ENCODE measurements at places on chromosomes 3 and 15.

GRCh38 chr3:140114789-140115080 is 179.8 kb downstream of the CLSTN2 start:
- DNase-seq = no peak

DNA sequence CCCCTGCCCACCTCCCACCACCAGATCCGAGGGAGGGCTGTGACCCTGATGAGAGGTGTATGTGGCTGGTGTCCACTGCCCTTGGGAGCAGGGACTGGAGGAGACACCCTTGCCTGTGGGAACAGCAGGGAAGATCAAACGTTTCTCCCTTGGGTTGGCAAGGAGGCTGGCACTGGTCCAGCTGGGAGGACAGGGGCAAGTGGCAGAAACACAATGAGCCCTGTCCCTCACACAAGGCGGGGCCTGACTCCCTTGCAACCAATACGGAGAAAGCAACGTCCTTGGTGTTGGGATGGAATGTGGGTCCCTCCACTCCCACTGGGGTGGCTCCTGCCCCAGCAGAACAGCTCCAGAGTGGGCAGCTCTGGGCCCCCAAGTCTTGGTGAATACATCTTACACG is 5.2 kb downstream of the HYAL2 start:
- no peak for DNase-seq

DNA sequence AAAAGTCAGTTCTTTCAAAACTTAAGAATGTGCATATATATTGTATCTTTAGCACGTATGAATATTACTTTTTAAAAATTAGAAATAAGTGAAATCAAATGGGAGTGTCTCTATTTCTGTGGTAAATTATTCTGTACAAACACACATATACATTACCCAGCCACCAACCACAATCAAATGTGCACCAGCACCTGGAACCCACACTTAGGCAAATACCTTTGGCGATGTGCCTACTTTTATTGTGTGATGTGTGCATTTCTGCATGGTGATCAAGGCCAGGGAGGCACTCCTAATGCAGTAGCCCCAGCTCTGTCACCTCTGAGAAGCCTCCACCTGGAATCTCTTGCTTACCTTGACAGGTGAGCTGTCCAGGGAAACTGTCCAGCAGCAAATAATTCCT is 76.9 kb downstream of the PIK3R4 start:
- DNase-seq = no peak

DNA sequence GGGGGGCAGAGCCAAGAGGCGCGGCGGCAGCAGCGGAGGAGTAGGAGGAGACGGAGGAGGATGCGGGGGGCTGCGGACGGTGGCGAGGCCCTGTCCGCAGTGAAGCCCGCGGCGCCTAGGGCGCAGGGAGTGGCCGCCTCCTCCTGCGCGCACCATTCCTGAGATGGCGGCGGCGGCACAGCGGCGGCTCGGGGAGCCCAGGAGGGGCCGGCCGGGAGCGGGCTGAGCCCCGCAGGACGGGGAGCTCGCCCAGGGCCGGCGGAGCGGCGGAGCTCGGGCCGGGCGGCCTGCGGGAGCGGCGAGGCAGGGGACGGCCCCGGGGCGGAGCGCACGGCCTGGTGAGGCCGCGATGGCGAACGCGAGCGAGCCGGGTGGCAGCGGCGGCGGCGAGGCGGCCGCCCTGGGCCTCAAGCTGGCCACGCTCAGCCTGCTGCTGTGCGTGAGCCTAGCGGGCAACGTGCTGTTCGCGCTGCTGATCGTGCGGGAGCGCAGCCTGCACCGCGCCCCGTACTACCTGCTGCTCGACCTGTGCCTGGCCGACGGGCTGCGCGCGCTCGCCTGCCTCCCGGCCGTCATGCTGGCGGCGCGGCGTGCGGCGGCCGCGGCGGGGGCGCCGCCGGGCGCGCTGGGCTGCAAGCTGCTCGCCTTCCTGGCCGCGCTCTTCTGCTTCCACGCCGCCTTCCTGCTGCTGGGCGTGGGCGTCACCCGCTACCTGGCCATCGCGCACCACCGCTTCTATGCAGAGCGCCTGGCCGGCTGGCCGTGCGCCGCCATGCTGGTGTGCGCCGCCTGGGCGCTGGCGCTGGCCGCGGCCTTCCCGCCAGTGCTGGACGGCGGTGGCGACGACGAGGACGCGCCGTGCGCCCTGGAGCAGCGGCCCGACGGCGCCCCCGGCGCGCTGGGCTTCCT is at the start of gene GPR27:
Gene GPR27, plus strand, starts transcription at position 155 of the 909 bp plus-strand sequence. Its CDS starts 195 bp downstream, at position 350.
- peak; percentile 24 for DNase-seq

DNA sequence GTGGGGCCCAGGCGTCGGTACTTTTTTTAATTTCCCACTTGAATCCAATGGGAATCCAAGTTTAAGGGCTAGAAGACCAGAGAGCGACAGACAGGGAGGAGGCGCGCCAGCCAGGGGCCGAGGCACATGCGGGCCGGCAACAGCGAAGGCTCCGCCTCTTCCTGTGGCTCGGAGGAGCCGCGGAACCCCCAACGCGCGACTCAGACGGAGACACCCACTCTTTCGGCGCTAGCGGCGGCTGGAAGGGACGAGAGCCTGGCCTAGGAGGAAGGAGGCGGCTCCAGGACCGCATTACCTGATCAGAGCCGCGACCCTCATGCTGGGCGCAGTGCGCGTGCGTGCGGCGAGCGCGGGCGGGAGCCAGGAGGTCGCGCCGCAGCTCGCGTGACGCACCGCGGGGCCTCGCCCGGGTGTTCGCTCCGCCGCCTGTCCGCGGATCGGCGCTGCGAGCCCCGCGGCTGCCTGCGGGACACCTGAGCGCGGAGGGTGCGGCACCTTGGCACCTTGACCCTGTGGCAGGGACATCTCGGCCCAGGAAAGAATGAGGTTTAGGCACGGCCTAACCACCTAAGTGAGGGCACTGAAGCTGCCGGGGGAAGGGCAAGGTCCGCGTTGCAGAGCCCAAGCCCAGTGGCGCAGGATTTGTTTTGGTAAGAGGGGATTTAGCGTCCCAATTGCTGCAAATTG is at the start of gene DPH6:
Gene DPH6, minus strand, starts transcription at position 342 of the 687 bp plus-strand sequence. Its CDS starts 24 bp downstream, at position 318.
- DNase-seq = peak; percentile 87

DNA sequence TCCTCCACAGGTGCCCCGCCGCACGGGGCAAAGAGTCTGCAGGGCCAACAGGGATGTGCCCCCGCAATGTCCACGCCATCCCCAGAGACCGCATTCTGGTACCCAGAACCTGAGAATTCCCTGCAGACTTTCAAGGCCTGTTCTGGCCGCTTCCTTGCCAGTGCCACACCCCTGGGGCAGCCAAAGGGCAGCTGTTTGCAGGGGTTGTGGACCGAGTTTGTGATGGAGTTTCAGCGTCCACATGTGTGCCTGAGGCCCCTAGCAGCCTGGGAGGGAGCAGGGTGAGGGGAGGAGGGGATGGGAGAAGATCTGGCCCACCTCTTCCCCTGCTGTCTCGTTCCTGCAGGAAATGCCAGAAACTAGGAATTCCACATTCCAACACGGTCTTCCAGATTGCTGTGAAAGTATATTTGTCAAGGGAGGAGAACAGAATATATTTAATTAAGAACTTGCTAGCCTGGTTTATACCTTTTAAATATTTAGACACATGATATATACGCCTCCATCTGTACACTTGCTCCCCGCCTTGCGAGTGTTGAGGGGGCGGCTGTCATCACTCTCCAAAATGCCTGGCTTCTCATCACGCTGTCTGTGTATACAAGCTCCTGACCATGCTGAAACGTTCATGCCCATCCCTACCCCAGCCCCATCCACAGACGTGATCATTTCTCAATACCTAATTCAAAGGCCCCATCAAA is 31.1 kb upstream of the RASA2 start:
- no peak for DNase-seq

DNA sequence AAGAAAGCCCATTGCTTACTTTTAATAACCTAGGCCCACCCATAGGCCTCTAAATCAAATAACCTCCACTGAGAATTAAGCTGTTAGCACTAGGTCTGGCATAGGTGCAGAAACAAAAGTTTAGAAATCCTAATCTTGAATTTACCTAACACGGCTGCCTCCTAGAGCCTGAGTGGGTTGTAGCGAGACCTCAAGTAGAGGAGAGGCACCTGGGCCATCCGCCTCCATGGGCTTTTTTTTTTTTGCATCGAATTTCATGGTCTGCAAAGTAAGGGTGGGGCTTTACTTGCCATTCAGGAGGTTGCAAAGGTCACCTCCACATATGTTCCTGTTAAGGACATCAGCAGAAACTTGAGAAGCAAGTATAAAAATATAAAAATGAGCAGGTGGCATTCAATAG is 6.6 kb upstream of the TPM1 start:
- DNase-seq = no peak

DNA sequence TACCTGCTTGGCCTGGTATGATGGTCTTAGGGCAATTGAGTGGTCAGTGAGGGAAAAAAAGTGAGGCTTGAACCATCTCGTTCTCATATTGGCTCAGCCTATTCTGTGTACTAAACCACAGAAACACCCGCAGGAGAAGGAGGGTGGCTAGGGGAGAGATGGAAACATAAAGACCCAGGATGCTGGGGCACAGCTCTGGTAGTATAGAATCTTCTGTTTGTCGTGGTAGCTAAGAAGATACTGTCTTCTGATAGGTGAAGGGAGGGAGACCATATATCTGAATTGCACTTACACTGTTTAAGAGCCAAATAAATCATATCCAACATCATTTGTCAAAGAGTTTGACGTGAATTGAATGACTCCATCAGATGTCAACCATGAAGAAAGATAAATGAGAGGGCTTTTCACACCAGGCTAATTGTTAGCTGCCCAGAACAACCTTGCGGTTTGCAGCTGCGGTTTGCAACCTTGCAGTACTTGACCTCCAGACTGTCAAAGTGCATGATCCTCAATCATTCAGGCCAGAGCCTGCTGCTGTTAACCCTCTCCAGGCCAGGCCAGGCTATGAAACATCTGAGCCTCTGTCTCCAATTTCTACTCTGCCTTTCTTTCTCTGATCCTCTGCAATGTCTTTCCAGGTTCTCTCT is 40.9 kb upstream of the PIK3R4 start:
- DNase-seq = no peak

DNA sequence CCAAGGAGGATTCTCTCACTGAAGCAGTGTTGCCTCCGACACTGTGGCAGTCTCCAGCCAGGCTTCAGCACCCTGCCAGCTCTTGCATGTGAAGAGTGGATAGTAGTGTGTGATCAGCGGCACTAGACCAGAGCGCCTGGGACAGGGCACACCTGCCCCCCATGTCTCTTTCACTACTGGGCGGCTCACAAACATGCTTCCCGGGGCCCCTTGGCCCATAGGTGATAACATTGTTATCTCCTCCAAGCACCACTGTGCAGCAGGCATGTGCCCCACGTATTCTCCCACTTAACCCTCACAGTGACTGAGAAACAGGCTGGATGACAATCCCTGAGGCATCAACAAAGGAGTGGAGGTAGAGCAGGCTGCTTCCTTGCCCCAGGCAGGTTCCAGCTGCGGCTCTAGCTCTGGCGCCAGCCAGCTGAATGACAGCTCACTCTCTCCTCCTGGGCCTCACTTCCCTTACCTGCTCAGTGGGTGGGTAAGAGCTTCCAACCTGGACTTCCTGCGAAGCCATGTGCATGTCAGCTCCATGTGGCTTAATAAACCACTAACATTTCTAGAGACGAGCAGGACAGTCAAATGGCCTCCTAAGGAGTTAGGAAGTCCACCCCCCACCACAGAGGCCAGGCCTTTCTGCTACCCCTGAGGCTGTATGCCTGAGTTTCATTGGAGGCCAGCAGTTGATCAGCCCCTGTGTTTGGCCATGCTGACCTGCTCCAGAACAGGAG is 37.8 kb downstream of the KLF13 start:
- no peak for DNase-seq

- DNase-seq = no peak
Observed at GRCh38 chr3:172357850-172358754, 90.2 kb downstream of the GHSR start.

- DNase-seq = no peak
Observed at GRCh38 chr3:21229426-21230135, 521.4 kb downstream of the ZNF385D start.

DNA sequence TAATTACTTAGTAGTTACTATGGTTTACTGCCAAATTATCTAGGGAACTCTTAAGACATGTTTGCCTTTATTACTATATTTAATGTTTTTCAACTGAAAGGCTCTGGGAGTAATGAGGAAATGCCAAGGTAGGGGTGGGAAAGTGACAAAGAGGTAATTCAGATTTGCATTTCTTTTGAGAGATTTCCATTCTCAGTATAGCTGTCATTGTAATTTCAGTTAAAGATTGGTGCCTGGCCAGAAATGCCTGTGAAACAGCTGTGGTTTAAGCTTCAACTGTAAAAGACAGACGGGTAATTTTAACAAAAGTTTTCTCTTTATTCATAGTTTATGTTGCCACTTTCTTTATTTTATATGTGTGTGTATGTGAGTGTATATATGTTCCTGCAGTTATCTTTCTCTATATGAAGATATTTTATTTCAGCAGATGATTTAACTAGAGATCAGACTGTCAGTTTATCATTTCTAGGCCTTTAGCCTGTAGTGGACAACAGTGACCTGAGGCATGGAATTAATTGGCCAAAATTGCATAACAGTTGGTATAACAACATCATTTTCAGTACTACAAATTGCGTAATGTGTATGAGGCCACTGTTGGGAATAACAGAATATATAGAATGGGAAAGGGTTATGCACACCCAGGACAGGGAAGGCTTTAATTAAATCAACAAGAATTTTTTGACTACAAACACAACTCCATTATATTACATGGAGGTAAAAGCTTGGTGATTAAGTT is 119.0 kb downstream of the BBX start:
- no peak for DNase-seq

GRCh38 chr3:197736010-197736490 is 654 bp downstream of the RUBCN start:
- DNase-seq = peak; percentile 24

DNA sequence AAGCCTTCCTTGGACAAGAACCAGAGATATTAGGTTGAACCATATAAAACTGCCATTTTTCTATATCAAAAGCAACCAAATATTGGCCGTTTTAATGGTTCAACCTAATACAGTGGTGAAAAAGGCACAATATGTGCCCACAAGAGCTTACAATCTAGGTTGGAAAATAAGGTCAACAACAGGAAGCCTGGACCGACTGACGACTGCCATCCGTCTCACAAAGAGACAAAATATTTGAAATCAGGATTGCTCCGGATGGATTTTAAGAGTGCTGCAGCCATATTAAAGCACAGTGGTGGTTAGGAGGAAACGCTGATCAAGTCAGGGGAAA is 1.4 kb downstream of the AHSG start:
- no peak for DNase-seq

GRCh38 chr3:176951144-176951543 is 246.1 kb downstream of the TBL1XR1 start:
- no peak for DNase-seq

GRCh38 chr3:134928392-134928791 is 133.3 kb downstream of the EPHB1 start:
- no peak for DNase-seq

- DNase-seq = no peak
Observed at GRCh38 chr3:48784426-48785120, 63.1 kb downstream of the PRKAR2A start.
